Mammary microvascular endothelial cell (primary cell): ENCODE measurements at places on chromosomes 6 and 20. TPM values are rescaled to one million over a fixed set of nuclear protein-coding genes. Genes with fewer than 3 reads are reported as not detected.

TPD52L1 gene
- total RNA-seq = 5.5 and 7.0 TPM in 2 replicates

SOBP gene
- 0.05 and 0.27 TPM in 2 replicates for total RNA-seq

MYBL2 gene
- total RNA-seq = 76.7 and 81.3 TPM in 2 replicates

PPDPF gene
- 81.9 and 90.7 TPM in 2 replicates for total RNA-seq

VGLL2 gene
- total RNA-seq = not detected in 2 replicates

FAM83B gene
- total RNA-seq = not detected in 2 replicates

COL12A1 gene
- total RNA-seq = 51.1 and 56.9 TPM in 2 replicates
